ENCODE measurements at places on chromosomes 3 and 15.

DNA sequence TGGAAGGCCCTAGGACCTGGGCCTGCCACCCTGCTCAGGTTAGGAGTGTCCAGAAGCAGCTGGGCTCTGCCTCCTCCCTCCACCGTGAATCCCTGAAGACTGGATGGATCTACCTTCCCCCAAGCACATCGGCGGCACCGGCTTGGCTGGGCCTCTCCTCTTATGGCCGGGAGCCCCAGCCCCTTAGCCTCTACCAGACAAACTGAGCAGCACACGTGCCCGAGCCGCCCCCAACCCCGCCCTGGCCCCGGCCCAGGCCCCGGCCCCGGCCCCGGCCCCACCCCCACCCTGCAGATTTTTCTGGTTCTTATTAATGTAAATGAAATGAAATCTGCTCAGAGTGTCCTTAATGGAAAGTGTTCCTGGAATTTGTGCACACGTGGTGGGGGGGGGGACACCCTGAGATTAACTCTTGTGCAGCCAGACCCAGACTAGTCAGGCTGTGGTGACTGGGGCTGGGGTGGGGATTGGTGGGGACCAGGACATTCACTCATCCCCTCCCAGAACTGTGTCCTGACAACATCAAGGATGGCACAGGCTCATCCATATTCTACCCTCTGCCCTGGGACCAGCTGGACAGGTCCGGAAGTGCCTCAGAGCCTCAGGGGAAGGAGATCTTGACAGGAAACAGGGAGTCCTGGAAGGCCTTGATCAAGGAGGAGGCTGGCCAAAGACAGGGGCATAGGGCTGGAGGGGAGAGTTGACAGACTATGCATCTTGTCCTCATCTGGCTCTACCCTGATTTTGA, 30.9 kb upstream of the SEMA3F start:
- no peak for DNase-seq

GRCh38 chr3:158094235-158095110, 11.7 kb downstream of the SHOX2 start:
- DNase-seq, result no peak

DNA sequence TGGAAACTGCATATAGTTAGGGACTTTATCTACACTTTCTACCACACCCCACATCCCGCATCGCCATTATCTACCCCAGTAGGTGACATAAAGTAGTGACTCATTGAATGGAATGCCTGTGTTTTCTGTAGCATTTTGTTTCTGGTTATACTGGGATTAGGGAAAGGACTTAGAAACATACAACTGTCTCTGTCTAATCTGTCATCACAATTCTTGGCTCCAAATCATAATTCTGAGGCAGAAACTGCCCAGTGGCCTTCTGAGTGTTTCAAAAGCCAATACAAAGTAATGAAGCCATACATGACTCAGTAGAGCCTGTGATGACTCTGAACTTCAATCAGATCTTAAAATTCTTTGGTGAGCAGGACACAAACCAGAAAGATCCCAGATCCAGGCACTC, 115.7 kb upstream of the CHRM5 start:
- peak; percentile 85 for DNase-seq

DNA sequence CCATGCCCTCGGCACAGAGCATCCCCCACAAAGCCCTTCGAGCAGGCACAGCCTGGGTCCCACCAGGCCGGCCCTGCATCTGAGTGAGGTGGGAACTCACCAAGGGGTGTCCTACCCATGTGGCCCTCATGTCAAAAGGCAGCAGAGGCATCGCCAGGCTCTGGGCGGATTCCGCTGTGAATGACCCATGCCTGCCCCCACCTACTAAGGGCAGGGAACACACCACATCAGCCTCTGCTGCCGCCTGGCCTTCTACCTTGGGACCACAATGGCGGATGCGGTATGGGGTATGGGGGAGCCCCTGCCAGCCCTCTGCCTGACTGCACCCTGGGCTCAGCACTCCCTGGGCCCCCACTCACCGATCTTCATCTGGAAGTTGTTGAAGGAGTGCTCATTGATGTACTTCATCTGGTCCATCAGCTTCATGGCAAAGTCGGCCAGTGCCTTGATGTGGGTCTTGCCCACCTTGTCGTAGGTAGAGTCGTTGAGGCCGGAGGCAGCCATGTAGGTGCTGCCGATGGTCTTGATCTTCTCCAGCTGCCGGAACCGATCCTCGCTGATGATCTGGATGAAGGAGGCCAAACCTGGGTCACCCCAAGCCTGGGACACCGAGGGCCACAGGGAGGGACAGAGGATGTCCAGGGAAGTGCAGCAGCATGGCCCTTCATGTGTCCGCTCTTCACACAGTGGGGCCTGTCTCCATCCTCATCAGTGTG, 87.8 kb downstream of the SEC22A start:
- DNase-seq, result no peak
